ENCODE measurements at places on chromosomes 5 and 9. TPM values are rescaled to one million over a fixed set of nuclear protein-coding genes. Genes with fewer than 3 reads are reported as not detected.

The FABP6 gene
- total RNA-seq, result not detected

The COL27A1 gene
- total RNA-seq, result 14.9 TPM

The PDE6A gene
- 0.22 TPM for total RNA-seq

The OBP2B gene
- total RNA-seq, result not detected

The RGS7BP gene
- 0.60 TPM for total RNA-seq

Measured in tibial nerve (tissue), 4 donors.